ENCODE measurements at places on chromosomes 5 and 9. TPM values are rescaled to one million over a fixed set of nuclear protein-coding genes. Genes with fewer than 3 reads are reported as not detected.

DNA sequence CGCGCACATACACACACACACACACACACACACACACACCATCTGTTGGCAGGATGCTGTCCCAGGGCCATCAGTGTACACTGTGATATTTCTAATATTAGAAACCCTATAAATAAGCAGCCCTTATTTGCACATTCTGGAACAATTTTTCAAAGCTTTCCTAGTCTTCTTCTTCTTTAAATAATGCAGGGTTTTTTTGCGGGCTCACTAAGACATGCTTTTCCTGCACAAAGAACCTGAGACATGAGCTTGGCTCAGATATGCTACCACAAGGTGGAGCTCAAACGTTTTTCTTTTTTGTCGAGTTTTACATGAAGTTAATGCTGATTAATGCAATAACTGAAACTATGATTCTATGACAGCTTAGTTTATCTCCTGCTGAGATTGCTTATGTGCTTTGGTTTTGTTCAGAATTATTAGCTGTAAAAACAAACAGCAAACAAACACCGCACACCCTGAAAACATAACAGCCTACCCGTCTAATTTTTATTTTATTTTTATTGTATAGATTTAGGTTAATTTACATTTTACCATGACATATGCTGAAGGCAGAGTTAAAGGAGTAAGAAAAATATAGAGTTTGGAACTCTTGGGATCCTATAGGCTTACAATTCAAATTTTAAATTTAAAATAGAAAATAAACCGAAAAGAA lies 95.8 kb downstream of the ALDH1A1 start:
- DNase-seq, result no peak

Gene STK10
- total RNA-seq, result 22.4 TPM

DNA sequence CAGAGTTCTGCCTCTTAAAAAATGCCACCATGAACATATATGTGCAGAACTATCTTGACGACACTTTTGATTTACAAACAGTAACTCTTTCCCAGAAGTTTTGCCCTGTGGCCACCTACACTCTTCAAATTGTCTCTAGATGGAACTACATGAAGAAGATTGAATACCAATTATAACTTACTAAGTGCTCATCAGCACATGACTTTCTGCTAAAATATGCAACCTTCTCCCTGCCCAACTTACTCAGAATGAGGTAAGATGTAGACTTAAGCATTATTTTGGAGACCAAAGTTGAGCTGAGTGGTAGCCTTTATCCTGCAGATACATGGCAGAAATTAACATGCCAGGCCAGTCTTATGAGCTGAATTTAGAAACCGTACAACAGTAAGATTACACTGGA lies 105.4 kb downstream of the SEMA5A start:
- no peak for DNase-seq

Gene TMC1
- total RNA-seq, result not detected

Gene VCP
- 371 TPM for total RNA-seq

- no peak for DNase-seq
These were observed 62.2 kb downstream of the GCNT4 start for GRCh38 chr5:74990194-74990593.

DNA sequence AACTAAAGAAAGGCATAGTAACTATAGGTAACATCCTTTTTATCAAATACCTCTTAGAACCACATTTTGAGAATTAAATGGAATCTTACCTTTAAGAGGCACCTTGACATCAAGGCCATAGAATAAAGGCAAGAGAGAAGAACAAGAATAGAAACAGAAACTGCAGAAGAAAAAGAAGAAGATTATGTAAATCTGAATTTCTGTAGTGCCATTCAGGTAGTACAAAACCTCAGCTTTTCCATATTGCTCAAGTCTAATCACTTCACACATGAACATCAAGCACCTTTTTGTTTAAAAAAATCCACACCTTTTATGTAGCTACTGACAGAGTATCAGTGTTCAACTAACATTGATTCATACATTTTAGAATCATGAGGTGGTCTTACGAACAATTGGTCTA lies 91.8 kb upstream of the DPYSL3 start:
- DNase-seq, result no peak

DNA sequence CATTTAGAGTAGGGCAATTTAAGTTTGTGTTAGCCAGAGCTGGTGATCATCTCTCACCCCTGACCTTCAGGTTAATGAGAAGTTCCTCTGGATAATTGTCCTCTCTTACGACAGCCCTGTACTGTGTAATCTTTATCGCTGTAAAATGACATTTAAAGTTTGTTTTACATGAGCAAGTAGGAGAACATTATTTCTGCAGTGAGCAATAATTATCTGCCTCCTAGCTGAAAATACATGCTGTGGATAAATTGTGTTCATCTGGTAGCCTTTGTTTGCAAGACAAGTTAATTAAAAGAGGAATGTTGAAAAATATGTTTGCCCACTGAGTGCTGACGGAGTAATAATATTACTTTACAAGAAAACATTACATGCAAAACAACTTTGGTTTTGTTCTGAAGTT lies 1083.8 kb upstream of the NUDT12 start:
- no peak for DNase-seq

DNA sequence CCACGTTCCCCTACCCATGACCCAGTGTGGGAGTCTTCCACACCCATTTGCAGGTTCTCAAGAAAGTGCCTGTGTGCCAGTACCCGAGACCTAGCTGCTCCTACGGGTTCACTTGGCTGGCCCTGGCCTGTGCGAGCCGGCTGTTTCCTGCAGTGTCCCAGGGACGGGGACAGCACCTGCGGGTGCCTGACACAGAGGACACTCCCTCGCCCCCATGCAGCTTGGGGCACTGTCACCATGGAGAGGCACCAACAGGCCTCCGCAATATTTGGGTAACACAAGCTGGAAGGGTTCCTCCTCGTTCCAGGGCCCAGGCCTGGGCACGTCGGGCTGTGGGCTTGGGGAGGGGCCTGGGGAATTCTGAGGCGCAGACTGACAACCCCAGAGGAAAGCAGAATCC lies 41.4 kb downstream of the DUSP1 start:
- DNase-seq, result no peak

Gene KIF2A
- total RNA-seq, result 47.7 TPM

Gene SPATA9
- 0.36 TPM for total RNA-seq

- DNase-seq, result no peak
These were observed 14.8 kb upstream of the C5orf46 start for GRCh38 chr5:147921136-147921535.

Gene NIM1K
- not detected for total RNA-seq
